ENCODE measurements at places on chromosomes 16 and 17.

DNA sequence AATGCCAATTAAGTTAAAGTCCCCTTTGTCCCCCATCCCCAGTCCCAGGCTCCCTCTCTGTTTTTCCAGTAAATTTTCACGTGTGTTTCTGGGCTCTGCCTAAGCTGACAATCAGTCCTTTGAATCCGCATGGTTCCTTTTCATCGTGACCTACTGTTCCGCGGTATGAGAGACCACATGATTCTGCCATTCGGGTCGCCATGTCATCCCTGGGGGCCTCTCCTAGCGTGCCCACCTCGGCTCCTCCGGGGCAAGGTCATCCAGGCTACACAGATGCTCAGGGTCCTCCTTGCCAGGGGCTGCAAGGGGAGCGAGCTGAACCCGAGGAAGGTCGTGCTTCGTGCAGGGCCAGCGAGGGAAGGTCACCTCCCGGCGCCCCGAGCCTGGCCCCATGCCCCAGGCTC is 157.6 kb downstream of the RAB11FIP4 start:
- DNase-seq, result no peak

- DNase-seq, result no peak
Observed at GRCh38 chr17:55727275-55727674, 4.6 kb upstream of the TMEM100 start.

GRCh38 chr17:17568772-17569195 is 22.7 kb downstream of the PEMT start:
- no peak for DNase-seq

GRCh38 chr17:66983414-66984021 is 19.0 kb downstream of the CACNG4 start:
- DNase-seq, result no peak

DNA sequence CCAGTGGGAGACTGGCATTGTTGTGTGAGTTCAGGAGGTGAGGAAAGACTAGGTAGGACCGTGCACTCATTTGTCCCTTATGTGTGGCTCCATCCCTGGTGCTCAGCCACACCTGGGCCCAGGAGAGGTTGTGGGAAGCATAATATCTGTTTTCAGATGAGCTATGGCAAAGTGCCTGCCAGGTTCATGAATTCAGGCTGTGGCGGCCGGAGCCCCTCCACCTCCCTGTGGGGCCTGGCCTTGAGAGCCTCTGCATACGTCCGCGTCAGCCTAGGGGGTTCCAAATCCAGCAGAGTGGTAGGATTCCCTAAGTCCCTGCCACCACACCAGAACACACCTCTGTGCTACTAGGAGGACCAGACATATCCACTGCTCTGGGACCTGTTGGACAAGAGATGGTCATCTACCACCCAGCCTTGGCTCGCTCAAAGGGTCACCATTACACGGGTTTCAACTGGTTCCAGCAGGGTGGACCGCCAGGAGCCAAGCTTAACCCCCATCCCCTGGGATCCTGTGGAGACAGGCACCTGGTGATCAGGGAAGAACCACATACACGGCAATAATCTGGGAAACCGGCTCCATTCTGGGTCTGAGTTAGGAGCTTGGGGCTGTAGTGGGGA is 2.0 kb downstream of the B3GNT9 start:
- DNase-seq, result no peak

DNA sequence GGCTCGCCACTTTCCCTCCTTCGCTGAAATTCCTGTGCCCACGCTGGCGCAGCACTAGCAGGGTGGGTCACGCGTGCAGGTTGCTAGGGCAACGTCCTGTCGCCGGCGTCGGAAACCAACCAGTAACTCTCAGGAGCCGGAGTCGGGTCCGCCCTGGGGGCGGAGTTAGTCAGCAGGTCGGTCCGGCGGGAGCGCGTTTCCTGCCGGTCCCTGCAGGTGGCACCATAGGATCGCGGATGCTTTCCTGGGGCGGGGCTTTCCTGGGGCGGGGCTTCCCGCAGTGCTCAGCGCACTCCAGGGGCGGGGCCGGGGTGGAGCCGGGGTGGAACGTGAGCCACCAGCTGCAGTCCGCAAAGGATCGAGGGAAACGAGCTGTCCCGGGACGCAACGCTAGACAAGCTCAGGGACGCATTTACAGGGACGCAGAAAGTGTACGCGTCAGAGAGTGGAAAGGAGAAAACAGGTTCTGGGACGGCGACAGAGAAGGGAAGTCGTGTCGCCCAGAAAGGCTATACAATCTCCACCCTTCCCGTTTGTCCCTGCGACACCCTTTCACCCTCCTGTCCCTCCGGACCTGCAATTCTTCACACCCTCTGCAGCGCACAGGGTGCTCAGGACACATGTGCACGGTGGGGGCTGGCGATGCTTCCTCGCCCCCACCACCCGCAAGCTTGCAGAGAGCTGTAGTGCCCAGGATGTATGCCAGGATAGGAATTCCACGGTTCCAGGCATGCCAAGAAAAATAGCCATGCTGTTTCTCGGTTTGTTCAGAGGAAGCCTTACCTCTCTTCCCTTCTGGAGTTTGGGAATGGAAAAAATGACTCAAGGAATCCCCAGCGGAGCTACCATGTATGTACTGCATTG is 12.3 kb downstream of the COPZ2 start:
- peak; percentile 89 for DNase-seq

GRCh38 chr16:80759419-80760162 is 44.8 kb downstream of the CDYL2 start:
- no peak for DNase-seq

DNA sequence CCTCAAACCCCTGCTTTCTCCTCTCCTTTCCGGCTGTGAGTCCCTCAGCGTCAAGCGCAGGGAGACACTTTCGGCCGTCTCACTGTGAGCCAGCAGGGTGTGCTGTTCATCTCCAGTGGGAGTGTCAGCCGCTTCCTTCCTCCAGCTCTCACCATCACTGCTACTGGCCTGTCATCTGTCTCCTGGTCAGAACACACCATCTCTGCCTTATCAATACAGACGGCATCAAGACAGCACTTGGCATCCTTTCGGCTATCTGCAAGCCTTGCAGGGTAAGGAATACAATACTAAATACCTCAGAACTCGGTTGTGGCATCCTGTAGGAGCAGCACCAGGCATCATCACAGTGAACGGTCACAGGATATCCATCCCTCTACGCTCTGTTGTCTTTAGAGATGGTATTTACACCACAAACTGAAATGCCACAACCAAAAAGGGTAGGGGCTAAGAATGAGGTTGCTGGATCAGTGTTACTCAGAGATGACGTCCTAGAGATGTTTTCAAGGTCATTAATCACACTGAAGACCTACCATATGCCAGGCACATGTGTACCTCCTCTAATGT is 20.7 kb upstream of the CMTM4 start:
- no peak for DNase-seq

- no peak for DNase-seq
Observed at GRCh38 chr17:71109697-71110096, 940.4 kb downstream of the KCNJ2 start.

DNA sequence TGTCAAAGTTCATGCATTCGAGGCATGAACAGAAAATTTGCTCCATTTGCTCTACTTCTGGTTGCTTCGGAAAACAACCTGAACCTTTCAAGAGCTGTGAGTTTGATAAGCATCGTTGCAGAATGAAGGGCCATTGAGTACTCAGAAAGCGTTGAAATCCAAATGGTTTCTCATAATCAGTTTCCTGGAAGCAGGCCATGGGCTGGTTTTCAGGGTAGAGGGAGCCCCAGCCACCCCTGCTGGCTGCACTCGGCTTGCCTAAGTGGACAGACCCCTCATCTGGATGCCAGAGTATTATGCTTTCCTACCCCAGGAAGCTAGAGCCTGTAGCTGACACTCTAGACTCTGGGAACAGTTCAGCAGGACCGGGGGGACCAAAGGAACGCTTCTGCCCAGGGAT is 24.4 kb downstream of the SCNN1G start:
- DNase-seq, result no peak

GRCh38 chr16:23941963-23942564 is 106.3 kb downstream of the PRKCB start:
- DNase-seq, result no peak

GRCh38 chr17:58564243-58564642 is 49.8 kb upstream of the MTMR4 start:
- DNase-seq, result no peak

DNA sequence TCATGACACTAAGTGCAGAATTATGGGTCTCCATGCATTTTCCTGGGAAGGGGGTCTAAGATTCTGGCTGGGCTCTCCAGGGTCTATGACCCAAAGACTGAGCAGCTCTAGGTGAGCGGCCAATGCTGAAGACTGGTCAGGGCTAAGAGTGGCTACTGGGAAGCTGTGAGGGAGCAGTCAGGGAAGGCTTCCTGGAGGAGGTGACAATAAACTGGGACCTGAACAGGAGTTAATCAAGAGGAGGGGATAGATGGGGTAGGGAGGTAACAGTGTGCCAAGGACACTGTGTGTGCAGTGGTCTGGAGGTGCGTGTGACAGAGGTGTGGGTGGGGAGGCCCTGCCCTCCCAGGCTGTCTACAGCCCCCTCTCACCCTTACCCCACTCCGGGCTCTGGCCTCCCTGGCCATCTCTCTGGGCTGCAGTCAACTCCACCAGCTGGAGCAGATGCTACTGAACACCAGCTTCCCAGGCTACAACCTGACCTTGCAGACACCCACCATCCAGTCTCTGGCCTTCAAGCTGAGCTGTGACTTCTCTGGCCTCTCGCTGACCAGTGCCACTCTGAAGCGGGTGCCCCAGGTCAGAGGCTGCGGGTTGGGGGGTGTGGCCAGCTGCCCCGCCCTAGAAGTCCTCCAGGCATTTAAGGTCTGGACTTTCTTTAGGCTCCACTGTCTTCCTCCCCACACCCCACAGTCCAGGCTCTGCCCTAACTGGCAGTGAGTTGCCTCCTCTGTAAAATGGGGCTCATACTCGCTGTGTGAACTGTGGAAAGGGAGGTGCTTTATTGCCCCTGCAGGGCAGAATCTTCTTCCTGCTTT is 20.4 kb downstream of the ADGRG5 start:
- no peak for DNase-seq

DNA sequence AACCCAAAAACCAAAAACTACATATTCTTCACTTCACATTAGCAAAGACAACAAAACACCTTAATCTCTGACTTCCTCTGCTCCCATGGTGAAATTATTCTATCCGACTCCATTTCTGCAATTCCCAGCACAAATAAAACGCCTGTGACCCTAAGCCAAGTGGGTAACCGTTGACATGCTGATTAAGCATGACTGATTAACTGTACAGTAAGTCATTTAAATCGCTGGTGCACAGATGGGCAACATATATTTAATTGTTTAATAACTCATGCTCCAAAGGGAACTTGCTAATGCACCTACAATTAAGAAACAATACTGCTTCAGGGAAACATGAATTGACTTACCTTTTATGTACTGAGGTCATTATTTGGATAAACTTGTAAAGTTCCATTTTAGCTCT is 436.7 kb downstream of the KIF2B start:
- no peak for DNase-seq

DNA sequence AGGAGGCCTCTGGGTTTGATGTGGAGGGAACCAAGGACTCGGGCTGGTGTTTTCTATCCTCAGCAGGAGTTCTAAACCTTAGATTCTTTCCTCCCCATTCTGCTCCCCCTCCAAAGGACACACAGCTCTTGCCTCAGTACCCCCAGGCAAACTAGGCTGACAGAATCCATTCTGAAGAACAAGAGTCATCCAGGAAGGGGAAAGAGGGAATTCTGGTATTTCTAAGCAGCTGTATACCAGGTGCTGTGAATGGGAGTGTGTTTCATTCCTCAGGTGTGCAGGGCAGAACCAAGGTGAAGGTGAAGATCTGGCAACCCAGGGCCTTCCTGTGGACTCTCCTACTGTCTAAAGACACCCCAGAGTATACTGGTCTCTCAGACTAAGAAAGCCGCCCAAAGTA is 4.1 kb downstream of the INPP5K start:
- DNase-seq, result peak; percentile 75

GRCh38 chr17:12665263-12666210 is at the start of gene MYOCD:
Gene MYOCD, plus strand, starts transcription at chr17:12665890. Its CDS starts 299 bp downstream, at chr17:12666189.
- no peak for DNase-seq

GRCh38 chr16:85583491-85584181 is 29.5 kb upstream of the GSE1 start:
- no peak for DNase-seq

GRCh38 chr17:17737961-17738894 is 57.0 kb downstream of the RAI1 start:
- DNase-seq, result no peak

- no peak for DNase-seq
Observed at GRCh38 chr16:85436636-85437165, 176.4 kb upstream of the GSE1 start.

DNA sequence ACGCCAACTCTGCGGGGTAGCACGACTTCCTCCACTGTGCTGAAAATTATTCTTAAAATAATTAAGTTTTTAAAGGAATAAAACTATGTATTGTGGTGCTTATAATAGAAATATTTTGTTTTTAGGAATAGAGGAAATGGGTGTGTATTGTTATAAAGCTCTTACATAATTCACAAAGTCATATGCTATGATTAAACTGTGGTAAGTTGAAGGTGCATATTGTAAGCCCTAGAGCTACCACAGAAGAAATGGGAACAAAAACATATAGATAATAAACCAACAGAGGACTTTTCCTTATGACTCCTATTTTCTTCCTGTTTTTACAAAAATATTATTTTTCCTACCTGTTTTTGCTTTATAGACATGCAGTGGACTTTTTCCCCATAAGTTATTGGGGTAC is 4.3 kb upstream of the SLFN11 start:
- no peak for DNase-seq

DNA sequence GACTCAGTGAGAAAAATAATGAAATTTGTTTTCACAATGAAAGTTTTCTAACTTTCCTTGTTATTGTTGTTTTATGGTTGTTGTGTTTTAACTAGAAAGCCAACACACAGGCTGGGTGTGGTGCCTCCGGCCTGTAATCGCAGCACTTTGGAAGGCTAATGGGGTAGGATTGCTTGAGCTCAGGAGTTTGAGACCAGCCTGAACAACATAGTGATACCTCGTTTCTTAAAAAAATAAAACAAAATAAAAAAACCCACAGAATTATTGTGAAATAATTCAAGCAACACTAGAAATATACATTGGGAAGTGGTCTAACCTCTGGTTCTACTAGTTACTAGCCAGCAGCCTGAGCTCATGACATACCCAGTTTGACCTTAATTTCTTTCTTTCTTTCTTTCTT is 630 bp downstream of the MILR1 start:
- DNase-seq, result no peak

DNA sequence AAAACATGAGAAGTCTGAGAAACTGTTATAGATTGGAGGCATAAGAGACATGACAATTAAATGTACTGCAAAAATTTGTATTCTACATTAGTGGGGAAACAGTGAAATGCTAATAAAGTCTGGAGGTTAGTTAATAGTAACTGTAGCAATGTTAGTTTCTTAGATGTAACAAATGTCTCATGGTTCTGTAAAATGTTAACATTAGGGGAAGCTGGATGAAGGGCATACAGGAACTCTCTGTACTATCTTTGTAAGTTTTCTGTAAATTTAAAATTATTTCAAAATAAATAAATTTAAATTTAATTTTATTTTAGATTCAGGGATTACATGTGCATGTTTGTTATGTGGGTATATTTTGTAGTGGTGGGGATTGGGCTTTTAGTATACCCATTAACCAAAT is 70.0 kb upstream of the IRX6 start:
- no peak for DNase-seq

Data from keratinocyte (primary cell).